Daoy (cell line): ENCODE measurements at places on chromosomes 3 and 15. TPM values are rescaled to one million over a fixed set of nuclear protein-coding genes. Genes with fewer than 3 reads are reported as not detected.

DUOXA2 gene
- 0.15 TPM in 1 of 2 replicates, not detected in the other for total RNA-seq

CAND2 gene
- total RNA-seq: 1.4 and 3.7 TPM in 2 replicates

TM4SF4 gene
- total RNA-seq: not detected in 2 replicates

GREM1 gene
- 34.4 and 35.3 TPM in 2 replicates for total RNA-seq

ACTC1 gene
- total RNA-seq: not detected in 2 replicates

ELL3 gene
- 1.2 TPM in 1 of 2 replicates, not detected in the other for total RNA-seq

PLA2G4E gene
- not detected in 2 replicates for total RNA-seq

DNA sequence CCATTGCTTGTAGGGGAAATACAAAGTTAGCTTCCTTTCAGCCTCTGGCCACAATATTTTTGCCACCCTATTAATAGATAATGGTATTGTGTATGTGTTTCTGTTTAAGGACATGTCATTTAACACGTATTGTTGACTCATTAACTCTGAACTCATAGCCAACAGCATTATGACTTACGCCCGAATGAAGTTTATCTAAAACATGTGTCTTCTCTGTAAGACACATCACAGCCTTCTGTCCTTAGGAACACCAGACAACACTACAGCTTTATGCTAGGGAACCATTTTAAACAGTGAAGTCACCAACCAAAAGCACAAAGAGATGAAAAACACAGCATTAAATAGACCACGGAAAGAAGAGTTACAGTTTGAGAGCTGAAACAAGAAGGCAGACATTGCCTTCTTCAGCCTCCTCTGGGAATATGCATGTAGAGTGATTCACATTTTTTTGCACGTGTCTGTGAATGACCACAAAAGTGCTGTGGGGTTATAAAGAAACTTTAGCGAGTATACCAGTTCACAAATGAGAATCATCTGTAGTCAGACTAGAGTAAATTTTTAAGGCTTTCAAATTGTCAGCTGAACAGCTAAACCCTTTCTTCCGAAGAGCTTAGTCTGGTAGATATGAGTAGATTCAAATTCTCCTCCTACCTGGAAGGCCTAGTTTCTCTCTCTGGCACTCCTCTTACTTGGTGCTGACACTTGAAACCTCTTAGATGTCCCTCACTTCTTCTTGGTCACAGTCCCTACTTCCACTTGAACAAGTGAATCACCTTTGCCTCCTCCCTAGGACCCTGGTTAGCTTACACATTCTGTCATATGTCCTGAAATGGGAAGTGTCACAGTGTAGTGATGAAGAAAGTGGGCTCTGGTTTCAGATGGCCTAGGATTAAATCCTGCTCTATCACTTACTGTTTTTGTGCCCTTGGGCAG, 32.2 kb downstream of the MCTP2 start:
- DNase-seq: no peak

- DNase-seq: peak; percentile 21
Measured at GRCh38 chr15:97482521-97482920, 478.0 kb upstream of the ARRDC4 start.

DNA sequence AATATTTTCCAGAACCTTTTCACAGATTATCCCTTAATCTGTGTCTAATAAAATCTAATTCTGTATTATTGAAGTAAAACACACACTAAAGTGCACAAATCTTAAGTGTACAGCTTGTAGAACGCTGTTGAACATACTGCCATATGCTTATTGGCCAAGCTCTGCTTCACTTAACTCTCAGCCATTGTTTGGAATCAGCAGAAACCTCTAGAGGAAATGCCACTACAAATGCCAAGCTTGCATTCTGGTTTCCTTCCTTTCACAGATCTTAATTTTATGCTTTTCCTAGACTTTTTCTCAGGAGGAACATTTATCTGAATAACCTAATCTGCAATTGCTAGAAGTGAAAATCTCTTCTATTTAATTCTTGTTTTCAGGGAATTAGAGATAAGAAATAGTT, 10.1 kb downstream of the MNS1 start:
- DNase-seq: no peak

- DNase-seq: peak; percentile 14
Measured at GRCh38 chr3:141825216-141826011, 51.0 kb upstream of the ATP1B3 start.

- DNase-seq: no peak
Measured at GRCh38 chr3:153652076-153652475, 469.1 kb upstream of the ARHGEF26 start.

GRCh38 chr3:186143250-186143649, 34.4 kb upstream of the ETV5 start:
- DNase-seq: no peak

DNA sequence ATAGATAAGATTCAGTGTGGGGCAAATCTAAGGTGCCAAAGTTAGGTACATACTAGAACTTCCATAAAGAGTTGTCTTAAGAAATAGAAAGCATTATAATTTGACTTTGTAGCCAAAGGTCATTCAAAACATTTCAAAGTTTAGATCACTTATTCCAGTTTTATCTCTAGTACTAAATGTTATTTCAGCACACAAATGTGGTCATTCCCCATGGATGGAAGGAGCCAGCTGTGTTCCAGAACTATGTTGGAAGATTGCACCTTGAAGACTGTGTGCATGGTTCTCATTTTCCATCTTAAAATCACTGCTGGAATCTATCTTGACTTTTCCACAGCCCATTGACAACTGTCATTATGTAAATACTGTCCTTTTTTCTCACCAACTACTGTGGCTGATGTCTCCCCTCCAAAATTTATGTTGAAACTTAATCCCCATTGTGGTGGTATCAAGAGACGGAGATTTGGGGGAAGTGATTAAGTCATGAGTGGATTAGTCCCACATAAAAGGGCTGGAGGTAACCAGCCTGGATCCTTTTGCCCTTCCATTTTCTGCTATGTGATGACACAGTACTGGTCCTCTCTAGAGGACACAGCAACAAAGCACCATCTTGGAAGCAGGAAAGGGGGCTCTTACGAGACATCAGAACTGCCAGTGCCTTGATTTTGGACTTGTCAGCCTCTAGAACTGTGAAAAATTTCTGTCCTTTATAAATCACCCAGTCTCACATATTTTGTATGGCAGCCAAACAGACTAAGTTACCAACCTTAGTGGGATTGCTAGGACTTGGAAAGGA, 24.0 kb downstream of the TGFBR2 start:
- no peak for DNase-seq

GRCh38 chr15:50783411-50783810, 17.9 kb upstream of the SPPL2A start:
- no peak for DNase-seq

- DNase-seq: no peak
Measured at GRCh38 chr3:29334706-29335105, 53.8 kb downstream of the RBMS3 start.

- no peak for DNase-seq
Measured at GRCh38 chr3:67433109-67433508, 221.3 kb downstream of the SUCLG2 start.

- DNase-seq: no peak
Measured at GRCh38 chr15:73607843-73608242, 25.3 kb downstream of the NPTN start.

DNA sequence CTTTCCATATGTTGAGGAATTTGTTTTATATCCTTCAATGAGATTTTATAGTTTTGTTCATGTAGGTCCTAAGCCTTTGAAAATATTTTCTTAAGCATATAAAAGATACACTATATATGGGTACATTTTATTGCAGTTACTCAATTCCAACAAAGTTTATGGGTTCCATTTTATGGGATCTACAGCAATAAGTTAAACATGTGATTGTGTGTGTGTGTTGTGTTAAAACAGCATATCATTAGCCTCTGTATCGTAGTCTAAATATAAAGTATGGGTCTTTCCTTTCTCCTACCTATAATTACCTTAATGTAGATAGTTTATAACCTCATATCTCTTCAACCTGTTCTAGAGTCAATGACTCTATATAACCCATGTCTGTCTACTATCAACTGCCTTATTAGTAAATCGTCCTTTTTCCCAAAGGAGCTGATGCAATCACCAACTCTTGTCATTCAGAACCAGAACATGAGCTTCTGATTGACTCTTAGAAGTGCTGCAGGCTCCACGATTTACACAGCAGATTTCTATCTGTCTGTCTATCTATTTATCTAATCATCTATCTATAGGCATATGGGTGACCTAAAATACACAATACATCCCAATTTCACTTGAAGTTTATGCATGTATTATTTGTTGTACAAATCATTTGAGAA, 512.6 kb upstream of the CBLB start:
- no peak for DNase-seq

DNA sequence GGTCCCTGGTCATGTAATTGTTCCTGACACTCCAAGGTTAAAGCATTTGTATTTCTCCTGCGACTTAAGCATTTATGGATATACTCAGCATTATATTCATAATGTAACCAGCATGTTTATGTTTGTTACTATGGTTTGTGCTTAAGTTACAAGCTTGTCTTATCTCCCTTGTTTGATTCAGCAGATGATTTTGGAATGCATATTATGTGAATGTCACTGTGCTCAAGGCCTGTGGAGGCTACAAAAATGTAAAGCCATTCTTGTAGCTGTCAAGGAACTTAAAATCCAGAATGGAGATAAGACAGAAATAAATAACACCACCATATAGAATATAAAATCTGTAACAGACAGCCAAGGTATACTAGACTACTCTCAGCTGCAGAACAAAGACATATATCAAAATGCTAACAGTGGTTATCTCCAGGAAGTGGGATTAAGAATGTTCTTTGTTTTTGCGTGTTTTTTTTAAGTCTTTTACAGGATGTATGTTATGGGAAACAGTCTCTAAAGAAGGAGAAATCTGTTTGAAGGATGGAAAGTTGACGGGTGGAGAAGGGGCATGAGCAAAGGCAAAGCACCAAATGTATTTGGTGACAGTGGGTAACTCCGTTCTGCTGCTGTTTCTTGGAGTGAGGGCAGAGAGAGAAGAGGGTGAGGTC, 61.4 kb downstream of the IGF2BP2 start:
- no peak for DNase-seq
